SW480 (cell line): ENCODE measurements at places on chromosomes 5 and 9.
A peak's percentile ranks its signal among the peaks of the same experiment; 100 is the strongest.

DNA sequence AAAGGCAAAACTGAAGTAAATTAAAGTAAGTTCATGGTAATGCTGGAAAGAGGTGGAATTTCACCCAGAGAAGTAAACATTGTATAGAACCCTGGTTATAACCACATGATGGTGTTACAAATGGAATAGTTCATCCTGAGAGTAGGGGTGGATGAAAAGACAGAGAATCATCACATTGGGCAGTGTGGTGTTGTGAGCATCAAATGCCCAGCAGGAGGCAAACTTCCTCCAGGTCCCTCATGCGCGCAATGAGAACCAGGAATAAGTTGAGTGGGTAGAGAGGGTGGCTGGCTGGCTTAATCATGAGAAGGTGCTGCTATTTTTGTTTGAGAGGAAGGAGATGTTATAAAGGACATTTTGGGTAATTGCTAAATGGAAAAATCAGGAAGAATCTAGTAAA lies 163.3 kb upstream of the HMHB1 start:
- no peak for DNase-seq

GRCh38 chr5:14165375-14166106 lies 22.4 kb downstream of the TRIO start:
- peak; percentile 74 for DNase-seq

GRCh38 chr5:133730346-133730745 lies 118.0 kb upstream of the FSTL4 start:
- no peak for DNase-seq

- DNase-seq: no peak
Measured at GRCh38 chr5:93578813-93579691, 2.0 kb downstream of the NR2F1-AS1 start.

GRCh38 chr9:128607642-128608350 lies 48.9 kb downstream of the DYNC2I2 start:
- no peak for DNase-seq

- DNase-seq: no peak
Measured at GRCh38 chr5:156135531-156135930, 191.4 kb upstream of the SGCD start.

GRCh38 chr5:178247481-178248456 lies 15.2 kb upstream of the PHYKPL start:
- no peak for DNase-seq

DNA sequence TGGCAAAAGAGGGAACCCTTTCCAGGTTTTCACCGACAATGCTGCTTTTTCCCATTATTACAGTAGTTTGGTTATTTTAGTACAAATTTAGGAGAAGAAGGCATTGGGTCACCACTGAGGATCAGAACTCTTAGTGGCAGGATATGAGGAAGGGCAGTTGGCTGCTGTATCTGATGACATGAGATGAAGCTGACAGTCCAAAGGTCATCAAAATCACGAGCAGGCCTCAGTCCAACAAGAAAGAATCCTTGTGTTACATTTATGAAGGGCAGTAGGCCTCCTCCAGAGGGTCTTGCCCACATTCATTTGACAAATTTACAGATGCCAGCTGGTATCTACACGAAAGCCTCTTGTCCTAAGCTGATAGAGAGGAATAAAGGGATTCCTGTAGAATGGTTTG lies 49.5 kb upstream of the COL15A1 start:
- no peak for DNase-seq
